Stimulated activated CD4-positive, alpha-beta T cell treated with anti-CD3 and anti-CD28 coated beads, Interleukin-4, amount 100 ng/mL, for 1 hour (primary cell): ENCODE measurements at places on chromosomes 6 and 20.

DNA sequence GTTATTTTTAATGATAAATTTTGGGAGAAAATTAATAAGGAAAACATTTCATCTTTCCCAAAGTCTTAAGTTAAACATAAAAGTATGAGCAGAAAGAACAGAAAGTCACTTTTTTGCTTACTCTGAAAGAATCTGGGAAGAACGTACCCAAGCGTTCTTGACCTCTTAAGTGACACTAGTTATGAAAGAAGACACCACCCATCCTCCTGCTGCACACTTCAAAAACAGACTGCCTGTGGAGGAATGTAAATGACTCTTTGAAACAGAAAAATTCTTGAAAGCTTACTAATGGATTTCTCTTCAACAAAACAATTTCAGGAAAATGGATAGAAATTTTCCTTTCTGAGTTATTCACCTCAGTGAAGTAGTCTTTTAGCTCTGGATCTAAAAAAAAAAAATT, 227.7 kb downstream of the MEI4 start:
- DNase-seq = no peak

DNA sequence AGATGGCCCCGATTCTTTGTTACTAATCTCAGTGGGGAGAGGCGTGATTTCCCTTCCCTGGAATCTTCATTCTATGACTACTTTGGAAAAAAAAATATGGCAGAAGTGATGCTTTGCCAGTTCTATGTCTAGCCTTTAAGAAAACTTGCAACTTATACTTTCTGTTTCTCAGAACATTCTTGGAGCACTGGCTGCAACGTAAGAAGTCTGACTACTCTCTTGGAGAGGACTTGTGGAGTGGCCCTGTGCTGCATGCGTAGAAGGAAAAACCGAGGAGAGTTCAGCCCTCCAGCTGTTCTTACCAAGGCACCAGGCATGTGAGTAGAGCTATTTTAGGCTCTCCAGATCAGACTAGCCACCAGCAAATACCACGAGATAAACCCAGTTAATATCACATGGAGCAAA, 77.6 kb upstream of the STXBP5 start:
- no peak for DNase-seq

DNA sequence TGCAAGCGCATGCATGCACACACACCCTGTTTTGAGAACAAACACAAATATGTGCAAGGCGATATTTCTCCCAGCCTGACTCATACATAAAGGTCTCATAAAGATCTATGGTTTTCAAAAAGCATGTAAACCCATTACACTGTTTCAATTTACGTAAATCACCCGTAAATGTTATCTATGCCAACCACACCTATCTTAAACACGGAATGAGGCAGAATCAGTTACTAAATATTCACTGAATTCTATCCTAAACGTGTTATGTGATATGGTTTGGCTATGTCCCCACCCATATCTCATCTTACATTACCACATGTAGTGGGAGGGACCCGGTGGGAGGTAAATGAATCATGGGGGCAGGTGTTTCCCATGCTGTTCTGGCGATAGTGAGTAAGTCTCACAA, 621.6 kb downstream of the KIF16B start:
- DNase-seq = no peak

DNA sequence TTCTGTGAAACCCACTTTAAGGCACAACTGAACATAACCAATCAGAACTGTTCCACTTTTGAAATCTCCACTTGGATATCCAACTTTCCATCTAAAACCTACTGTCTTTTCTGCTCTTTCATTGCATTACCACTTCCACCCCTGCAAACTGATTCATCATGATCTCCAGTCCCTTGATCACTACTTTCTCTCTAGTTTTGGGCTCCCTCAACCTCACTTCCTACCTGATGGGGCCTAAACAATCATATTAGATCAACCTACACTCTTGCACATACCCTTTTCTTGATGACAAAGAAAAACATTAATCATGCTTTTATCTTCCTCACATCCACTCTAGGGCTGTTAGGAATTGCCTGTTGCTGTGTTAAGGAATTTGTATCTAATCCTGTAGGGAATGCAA, 137.6 kb downstream of the PDSS2 start:
- no peak for DNase-seq

- no peak for DNase-seq
Measured at GRCh38 chr6:150666071-150666470, 66.4 kb downstream of the PLEKHG1 start.
